ENCODE measurements at places on chromosomes 2 and 18. TPM values are rescaled to one million over a fixed set of nuclear protein-coding genes. Genes with fewer than 3 reads are reported as not detected.

Gene UGT1A4
- total RNA-seq: not detected

Gene C2orf81
- total RNA-seq: 0.40 TPM

Gene TAF4B
- 7.0 TPM for total RNA-seq

Gene SMPD4
- total RNA-seq: 29.5 TPM

Gene CXCR1
- total RNA-seq: not detected

Gene DNAJC10
- total RNA-seq: 212 TPM

Gene METTL4
- 19.3 TPM for total RNA-seq

Gene PNPT1
- total RNA-seq: 49.1 TPM

Gene NYAP2
- total RNA-seq: not detected

Gene TRIM54
- not detected for total RNA-seq

Gene OXER1
- total RNA-seq: not detected

Gene LRRC30
- total RNA-seq: not detected

Gene ANKAR
- 8.4 TPM for total RNA-seq

Gene MYL12A
- total RNA-seq: 844 TPM

Gene SERPINE2
- total RNA-seq: 7.8 TPM

Gene NLRC4
- total RNA-seq: not detected

Gene SMAD2
- total RNA-seq: 71.9 TPM

Gene ALLC
- total RNA-seq: not detected

Gene RESP18
- not detected for total RNA-seq

Gene TRIP12
- total RNA-seq: 389 TPM

Gene SLC9A4
- not detected for total RNA-seq

Gene PPIL3
- total RNA-seq: 39.6 TPM

Gene DNAJB2
- total RNA-seq: 15.4 TPM

Gene NPC1
- 65.4 TPM for total RNA-seq

Gene UGT1A3
- not detected for total RNA-seq

Gene ECEL1
- under 0.01 TPM for total RNA-seq

Gene NETO1
- not detected for total RNA-seq

Gene EFEMP1
- 2,356 TPM for total RNA-seq

Measured in thoracic aorta endothelial cell (primary cell).